ENCODE measurements at places on chromosomes 4 and X. TPM values are rescaled to one million over a fixed set of nuclear protein-coding genes. Genes with fewer than 3 reads are reported as not detected.

MAGEB17 gene
- not detected for total RNA-seq

RHOH gene
- total RNA-seq = not detected

TRIM75 gene
- total RNA-seq = not detected

ITM2A gene
- 6.3 TPM for total RNA-seq

NDST3 gene
- not detected for total RNA-seq

DCAF16 gene
- total RNA-seq = 22.1 TPM

ALB gene
- not detected for total RNA-seq

SLC16A2 gene
- total RNA-seq = 17.6 TPM

FATE1 gene
- total RNA-seq = 0.75 TPM

OCRL gene
- total RNA-seq = 13.5 TPM

MGAT4D gene
- total RNA-seq = not detected

SLC6A14 gene
- total RNA-seq = not detected

HTT gene
- total RNA-seq = 20.0 TPM

CAPN6 gene
- total RNA-seq = not detected
